HTR-8/SVneo (cell line): ENCODE measurements at places on chromosomes 1 and 21.

- no peak for DNase-seq
Measured at GRCh38 chr1:116753312-116753711, 918 bp upstream of the CD2 start.

- no peak for DNase-seq
Measured at GRCh38 chr1:21851430-21852250, 39.6 kb downstream of the LDLRAD2 start.

- no peak for DNase-seq
Measured at GRCh38 chr21:31713973-31714740, 17.8 kb downstream of the SCAF4 start.

DNA sequence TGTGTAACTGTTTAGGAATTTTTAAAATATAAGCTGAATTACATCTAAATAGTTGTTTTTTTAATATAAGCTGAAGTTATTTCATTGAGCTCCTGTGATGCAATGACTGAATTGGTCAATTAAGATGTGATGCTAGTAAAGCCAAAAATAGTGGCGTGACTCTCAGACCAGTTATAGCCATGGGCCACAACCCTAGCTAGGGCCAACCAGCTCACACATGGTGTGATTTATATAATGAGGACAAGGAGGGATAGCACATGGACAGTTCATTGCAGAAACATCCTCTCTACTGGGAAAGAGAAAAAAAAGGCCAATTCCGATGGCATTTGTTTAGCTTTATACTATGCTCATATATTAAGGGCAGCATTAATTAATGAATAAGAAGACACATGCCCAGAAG lies 119.3 kb upstream of the PROX1 start:
- no peak for DNase-seq

DNA sequence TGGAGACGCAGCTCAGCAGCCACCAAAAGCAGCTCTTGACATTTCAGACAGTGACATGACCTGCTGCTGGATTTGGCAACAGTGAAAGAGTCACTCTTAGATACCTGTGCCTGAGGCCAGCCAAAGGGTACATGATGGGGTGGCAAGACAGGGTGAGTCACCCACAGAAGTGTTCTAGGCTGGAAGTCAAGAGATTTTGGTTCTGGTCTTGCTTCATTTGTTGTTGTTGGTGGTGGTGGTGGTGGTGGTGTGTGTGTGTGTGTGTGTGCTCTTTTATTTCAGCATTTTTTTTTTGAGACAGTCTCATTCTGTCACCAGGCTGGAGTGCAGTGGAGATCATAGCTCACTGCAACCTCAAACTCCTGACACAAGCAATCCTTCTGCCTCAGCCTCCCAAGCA lies 25.8 kb downstream of the SHISAL2A start:
- no peak for DNase-seq

DNA sequence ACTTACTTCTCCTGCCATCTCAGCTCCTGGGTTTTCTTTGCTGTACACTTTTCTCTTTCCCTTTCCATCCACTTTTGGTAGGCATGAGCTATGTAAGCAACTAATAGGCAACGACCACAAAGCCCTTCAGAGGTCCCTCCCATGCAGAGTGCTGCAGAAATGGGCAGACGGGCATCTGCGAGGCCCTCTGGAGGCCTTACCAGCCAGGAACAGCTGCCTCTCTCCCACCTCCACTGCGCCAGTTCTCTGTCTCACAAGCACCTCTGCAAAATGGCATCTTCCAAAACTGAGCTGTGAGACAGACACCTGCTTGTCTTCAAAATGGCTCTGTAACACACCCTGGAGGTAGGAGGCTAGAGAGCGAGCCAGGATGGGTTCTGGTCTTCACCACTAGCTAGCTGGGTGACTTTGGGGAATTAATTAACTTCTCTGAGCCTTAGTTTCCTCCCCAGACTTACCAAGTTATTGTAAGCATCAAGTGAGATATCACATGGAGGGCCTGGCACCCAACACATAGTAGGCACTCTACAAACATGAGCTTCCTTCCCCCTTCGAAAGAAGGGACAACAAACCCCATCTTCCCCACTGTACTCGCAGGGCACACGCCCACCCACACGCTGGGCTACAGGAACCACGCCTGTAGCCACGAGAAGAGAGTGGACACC lies 62.0 kb downstream of the BCAR3 start:
- no peak for DNase-seq

- DNase-seq, result no peak
Measured at GRCh38 chr1:41917835-41918449, 780 bp downstream of the HIVEP3 start.

- no peak for DNase-seq
Measured at GRCh38 chr1:245566134-245566533, 411.3 kb downstream of the KIF26B start.

GRCh38 chr1:101506541-101507164 lies 269.8 kb downstream of the S1PR1 start:
- DNase-seq, result peak; percentile 6

DNA sequence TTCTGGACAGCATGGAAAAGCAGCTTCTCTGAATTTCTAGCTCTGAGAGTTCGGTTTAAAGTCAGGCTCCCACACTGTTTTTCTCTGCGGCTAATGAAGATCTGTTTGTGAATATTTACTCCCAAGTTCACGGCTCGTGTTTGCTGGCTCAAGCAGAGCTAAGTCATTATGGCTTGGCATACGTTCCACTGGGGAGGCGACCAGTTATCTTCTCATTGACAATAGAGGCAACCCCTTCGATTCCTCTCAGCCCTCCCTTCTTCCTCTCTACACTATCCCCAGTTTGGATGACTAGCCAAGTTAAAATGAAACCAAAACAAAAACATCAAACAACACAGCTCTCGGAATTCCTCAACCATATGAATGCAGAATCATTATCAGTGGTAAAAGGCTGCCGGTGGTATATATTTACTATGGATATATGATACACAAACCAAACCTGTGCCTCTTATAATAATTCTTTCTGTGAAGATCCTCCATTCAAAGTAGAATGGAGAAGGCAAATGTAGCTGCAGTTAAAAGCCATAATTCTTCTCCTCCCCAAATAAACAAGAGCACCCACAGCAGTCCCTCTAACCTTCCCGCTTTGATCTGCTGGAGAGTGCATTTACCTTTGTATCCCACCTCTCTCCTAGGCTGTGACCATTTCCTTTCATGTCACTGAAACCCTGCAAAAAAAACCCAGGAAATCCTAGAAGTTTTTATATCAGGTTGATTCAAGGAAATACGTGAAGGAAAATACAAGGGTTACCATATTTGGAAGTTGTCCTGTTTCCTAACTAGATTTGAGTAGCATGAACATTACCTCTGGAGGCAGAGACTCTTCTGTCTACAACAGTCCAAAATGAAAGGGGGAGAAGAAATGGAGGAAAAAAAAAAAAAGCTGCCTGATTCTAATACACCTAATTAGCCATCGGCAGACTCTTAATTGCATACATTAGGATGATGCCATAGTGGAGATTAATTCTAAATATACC lies 108.3 kb upstream of the USH2A start:
- DNase-seq, result peak; percentile 7

- DNase-seq, result no peak
Measured at GRCh38 chr21:20603236-20603635, 395.0 kb upstream of the NCAM2 start.

DNA sequence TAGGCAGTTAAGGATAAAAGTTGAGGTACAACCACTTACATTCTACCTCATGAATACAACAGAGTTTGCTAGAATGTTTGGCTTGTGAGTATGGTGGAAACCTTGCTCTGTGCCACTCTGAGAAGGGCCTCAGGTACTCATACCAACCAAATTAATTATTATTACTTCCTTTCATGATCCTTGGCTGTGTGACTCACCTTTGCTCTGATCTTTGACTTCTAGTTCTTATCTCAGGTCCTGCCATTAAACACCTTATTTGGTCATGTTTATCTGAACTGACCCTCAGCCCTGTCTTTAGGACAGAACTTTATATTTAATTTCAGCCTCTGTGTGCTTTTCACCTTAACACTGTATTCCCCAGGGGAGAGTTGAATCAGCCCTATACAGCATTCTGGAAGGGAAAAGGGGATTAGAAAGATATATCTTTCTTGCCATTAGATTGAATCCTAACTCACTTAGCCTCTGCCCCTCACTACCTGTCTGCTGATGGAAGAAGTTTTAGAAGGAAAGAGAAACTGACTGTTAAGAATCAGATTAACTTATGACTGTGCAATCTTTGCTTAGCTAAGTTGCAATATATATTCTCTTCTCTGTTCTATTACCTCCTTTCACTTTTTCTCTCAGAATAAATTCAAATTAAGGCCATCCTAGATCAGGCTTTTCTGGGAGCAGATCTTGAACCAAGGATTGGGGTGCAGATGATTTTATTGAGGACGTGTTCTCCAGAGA lies 260.4 kb upstream of the DPYD start:
- DNase-seq, result no peak

DNA sequence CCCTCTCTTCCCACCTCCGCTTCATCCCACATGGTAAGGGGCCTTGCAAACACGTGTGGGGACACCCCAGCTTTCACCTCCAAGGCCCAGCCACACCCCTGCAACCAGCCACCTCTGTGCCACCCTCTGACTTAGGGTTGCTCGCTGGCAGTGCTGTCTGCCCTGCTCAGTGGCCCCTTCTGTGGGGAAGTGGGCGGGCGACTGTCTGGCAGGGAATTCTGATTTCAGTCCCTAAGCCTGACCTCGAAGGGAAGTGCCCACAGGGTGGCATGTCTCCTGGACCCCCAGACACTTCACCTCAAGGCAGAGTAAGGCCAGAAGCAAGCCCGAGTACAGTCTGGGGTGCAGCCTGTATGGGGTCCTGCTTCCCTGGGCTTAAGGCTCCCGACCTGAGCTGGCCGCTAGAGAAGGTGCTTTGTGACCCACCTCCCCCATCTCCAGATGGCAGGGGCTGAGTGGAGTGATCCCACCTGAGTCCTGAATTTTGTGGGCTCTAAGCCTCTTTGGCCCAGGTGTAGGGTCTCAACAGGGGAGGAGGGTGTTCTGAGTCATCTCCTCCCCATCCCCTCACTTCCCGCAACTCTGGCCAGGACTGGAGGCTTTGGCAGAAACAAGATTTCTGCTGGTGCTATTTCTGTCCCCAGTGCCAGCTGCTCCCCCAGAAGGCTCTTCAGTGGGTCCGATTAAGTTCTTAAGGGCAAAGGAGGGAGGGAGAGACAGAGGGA lies 7.0 kb downstream of the RD3 start:
- no peak for DNase-seq

GRCh38 chr1:21938732-21939538 lies 1.8 kb upstream of the HSPG2 start:
- no peak for DNase-seq

DNA sequence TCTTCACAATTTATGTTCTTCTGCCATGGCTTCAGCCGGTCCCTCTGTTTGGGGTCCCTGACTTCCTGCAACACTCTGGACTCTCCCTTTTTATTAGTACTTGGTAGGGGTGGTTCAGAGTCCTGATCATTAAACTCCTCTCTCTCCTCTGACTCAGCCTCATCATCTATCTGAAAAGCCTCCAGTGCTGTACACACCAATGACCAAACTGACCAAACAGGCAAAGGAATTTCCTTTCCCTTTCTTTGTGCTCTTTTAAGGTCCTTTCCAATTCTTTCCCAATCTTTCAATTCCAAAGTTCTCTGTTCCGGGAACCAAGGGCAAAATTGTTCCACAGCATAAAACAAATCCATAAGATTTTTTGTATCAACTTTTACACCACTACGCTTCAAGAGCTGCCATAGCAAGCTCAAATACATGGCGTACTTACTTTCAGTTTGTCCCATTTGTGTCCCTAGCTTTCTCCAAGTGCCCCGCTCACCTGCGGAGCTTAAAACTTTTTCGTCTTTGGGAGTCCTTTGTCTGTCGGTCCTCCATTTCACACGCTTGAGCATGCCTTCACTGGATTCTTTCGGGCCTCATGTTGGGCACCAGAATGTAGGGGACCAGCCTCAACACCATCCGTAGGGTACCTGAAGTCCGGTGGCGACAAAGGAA lies 9.6 kb downstream of the DAP3 start:
- no peak for DNase-seq

DNA sequence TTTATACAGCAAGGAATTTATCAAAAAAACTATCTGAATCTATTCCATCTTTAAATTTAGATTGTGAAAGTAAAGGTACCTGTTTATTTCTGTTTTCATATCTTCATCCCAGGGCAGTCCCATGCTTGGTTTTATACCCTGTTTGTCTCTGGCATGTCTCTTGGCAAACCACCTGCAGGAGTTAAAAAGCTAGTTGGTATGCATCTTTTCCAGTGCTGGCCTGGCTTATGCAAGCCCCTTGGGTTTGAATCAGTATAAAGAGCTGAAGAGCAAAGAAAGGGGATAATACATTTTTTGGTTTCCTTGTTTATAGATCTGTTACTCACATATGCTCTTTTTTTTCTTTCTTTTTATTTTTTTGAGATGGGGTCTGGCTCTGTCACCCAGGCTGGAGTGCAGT lies 37.8 kb downstream of the LRRC8C start:
- no peak for DNase-seq

GRCh38 chr1:162463021-162463420 lies 34.6 kb upstream of the UHMK1 start:
- no peak for DNase-seq

- DNase-seq, result no peak
Measured at GRCh38 chr1:104466068-104466467, 716.4 kb downstream of the AMY1C start.

DNA sequence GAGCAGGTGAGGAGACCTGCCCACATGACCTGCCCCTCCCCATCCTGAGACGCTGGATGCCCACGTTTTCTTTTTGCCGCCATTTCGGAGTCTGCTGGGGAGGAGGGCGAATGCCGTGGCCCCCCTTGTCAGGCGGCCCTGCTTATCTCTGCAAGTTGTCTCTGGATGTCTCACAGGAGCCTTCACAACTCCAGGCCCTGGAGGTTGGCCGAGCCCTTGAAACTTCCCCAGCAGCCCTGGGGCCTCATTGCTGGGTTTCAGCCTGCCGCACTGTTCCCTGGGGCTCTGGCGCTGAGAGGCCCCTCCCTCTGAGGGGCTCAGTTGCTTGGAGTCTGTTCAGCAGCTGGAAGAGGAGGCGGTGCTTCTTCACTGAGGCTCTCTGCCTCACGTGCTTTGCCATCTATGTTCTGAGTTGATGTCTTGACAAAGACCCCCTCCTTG lies 29.8 kb upstream of the ZBTB21 start:
- peak; percentile 53 for DNase-seq

- DNase-seq, result no peak
Measured at GRCh38 chr1:6445062-6445763, 20.6 kb downstream of the ESPN start.

DNA sequence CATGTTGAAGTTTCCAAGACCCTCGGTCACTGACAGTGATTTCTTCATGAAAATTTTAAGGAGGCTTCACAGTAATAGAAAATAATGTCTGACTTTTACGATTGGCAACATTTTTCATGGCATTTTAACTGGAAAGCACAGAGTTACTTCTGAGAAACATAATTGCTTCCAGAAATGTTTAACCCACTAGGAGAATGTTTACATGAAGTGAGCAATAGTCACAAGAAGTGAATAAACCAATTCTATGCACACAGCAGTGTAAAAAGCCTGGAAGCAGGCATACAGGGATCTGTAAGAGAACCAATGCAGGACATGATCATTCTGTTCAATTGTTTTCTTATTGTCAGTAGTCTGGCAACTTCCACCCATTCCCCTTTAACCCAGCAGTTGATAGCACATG lies 316.2 kb upstream of the CXADR start:
- DNase-seq, result no peak

DNA sequence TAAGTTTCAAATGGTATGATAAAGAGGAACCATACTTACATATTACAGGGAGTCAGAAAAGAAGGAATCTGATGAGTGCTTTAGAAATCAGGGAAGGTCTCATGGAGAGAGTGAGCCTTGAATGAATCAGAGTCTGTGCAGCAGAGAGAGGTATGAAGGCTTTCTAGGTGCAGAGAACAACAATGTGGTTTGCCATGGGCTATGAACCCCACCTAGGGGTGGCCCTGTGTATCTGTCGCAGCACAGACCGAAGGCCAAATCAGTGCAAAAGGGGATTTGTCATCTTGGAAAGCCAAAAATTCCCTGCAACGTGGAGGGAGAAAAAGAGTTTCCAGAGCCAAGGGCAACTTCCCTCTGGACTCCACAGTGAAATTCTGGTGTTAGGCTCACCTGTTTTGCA lies 3.5 kb downstream of the PAPPA2 start:
- DNase-seq, result no peak
